CD4-positive, alpha-beta T cell treated with Interleukin-1 beta for 1 hour (primary cell): ENCODE measurements at places on chromosomes 7 and 10.

DNA sequence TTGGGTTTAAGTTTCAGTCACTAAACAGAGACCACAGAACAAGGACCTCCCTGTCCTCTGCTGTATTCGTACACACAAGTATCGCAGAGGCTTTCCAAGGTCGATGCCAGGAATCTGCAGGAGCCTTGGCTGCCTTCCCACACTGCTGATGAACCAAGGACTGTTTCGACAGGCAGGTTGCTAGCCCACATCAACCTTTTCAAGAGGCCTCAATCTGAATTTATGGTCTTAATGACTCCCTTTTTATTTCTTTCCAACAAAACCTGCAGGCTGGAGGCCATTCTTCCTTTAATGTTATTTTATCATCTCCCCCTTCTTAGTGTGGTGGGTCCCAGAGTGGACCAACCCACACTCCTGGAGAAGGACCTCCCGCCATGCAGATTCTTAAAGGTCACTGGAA lies 45.6 kb downstream of the JCAD start:
- no peak for DNase-seq

- DNase-seq, result no peak
These were observed 100.1 kb downstream of the RAB11FIP2 start for GRCh38 chr10:117946525-117947070.

DNA sequence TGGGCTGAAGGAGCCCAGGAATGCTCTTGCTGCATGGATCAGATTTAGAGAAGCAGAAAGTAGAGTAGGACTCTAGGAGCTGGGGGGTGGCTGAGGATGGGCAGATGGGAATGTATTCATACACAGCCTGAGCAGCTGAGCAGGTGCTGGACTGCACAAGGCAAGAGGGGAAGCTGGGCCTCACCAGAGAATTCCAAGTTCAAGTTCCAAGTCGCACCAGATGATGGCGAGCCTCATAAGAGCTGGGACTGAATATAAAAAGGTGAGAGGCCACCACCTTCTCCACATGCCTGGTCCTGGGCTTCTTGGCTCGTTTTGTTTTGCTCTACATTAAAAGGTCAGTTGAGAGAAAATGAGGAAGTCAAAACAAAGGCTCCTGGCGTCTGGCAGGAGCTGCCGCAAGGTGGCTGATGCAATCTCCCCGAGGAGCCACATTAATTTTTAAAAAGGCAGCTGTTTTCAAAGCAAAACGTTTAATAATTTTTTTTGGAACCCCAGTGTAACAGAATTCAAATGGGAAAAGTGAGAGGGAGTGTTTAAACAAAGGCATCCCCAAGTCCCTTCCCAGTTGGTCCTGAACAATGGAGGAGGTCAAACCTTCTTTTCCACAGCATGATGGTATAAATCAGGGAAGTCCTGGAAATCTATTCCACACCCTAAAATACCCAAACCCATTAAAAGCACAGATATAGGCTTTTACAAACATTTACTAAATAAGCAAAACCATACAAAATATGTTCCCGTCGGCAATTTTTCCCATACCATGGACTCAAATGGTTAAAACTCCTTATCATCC lies 9.5 kb downstream of the CYREN start:
- no peak for DNase-seq

DNA sequence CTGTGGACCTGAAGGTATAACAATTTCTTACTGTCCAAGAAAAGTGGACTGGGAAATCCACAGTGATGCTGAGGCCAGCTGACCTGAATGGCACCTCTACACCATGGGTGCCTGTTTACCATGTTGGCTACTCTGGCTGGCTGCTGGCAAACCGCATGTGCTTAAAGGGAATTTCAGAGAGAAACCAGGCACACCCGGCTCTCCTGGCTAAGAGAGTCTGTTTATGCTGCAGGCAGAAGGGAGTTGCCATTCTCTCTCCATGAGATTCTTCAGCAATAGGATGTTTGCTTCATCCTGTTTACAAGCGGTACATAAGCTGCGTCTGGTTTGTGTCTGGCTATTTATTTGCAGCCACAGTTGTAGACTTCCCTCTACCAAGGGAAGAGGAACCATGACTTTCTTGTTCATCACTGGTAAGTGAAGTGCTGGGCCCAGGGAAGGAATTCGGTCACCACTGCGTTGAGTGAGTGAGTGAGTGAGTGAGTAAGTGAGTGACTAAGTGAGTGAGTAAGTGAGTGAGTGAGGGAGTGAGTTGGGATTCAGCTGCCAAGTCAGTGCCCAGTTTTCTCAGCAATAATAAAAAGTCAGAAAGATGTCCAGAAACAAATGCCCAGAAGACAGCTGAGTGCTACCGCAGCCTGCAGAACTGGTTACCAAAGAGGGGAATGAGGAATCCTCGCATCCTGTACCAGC lies 90.4 kb downstream of the COBL start:
- DNase-seq, result no peak

- DNase-seq, result no peak
These were observed 27.8 kb downstream of the ZNF33A start for GRCh38 chr10:38038107-38038931.

DNA sequence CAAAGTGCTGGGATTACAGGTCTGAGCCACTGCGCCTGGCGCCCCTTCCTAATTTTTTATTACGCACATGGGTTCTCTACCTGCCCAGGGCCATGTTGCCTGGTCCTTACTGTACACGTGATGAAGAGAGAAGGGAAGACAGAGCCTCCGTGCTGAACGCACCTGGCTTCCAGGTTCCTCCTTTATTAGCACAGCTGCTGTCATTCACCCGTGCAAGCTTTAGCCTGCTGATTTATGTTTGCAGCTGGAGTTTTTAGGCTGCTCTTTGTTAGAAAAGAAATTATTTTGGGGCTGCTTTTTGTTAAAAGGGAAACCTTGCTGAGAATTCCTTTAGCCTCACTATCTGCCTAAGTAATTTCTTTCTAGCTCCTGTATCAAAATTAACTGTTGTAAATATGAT lies 417.0 kb downstream of the CALN1 start:
- DNase-seq, result no peak
